ENCODE measurements at places on chromosomes 3 and 15.

- DNase-seq, result no peak
Observed at GRCh38 chr3:15535732-15536131, 14.2 kb upstream of the COLQ start.

- DNase-seq, result peak; percentile 90
Observed at GRCh38 chr3:14472471-14473351, 67.4 kb downstream of the GRIP2 start.

DNA sequence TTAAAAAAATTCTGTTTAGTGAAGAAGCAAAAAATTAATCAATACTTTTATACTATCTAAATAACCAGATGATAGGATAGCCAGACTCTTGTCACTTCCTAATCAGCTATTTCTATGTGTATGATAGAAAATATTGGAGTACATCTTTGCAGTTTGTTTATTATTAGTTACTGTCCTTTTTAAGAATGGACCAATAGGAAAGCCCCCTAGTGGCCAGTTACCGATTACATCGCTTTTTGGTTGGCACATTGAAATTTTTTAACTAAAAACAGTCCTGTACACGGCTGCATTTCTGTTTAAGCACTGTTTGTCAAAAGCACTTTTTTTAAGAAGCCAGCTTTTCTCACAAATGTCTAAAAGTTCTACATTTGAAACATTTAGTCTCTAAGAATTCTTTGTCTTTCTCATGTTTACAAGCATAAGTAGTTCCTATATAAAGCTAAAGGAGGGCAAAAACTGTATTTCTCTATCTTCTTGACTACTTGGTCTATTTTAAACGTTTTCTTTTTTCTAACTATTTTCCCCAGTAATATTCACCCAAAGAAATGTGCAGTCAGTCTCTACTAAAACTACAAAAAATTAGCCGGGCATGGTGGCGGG is 253.2 kb upstream of the LRTM1 start:
- DNase-seq, result peak; percentile 53

GRCh38 chr3:63576846-63577245 is 75.6 kb upstream of the SNTN start:
- DNase-seq, result no peak

GRCh38 chr15:58043192-58043903 is 22.2 kb downstream of the ALDH1A2 start:
- peak; percentile 29 for DNase-seq

DNA sequence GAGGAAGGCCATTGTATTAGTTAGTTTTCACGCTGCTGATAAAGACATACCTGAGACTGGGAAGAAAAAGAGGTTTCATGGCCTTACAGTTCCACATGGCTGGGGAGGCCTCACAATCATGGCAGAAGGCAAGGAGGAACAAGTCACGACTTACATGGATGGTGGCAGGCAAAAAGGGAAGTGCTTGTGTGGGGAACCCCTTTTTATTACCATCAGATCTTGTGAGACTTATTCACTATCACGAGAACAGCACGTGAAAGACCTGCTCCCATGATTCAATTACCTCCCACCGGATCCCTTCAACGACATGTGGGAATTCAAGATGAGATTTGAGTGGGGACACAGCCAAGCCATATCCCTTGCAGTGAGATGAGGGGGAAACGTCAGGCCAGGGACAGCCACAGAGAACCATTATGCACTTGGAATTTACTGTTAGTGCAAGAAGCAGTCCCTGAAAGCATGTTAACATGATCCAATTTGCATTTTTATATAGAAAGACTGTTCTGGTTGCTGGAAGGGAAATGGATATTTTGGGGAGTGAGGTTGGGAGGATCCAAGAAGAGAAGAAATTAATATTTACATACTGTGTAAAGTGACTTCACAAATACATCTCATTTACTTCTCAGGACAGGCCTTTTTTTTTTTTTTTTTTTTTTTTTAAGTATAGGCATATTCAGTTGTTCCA is 87.1 kb downstream of the ARNT2 start:
- DNase-seq, result no peak

DNA sequence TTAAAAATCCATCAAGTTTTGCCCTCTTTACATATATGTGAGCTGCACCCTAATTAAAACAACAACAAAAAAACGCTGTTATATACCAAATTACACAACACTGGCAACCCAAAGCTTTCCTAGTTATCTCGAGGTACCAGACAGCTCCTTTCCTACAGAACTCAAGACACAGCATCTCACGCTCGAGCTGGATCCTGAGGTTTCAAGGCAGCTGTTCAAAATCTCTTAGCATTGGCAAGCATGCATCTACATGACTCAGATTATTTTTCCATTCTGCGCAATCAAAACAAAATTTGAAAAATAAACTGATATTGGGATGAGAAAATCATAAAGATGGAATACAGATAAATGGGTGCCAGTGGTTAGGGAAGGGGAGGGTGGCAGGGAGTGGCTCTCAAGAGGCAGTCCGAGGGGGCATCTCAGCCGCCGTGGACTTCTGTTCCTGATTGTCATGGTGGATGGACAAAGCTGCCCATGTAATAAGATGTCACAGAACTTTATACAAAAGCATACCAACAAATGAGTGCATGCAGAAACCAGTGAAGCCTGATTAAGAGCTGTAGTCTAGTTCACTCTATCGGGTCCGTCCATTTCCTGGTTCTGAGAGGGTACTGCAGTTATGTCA is 91.5 kb downstream of the ADAMTS17 start:
- DNase-seq, result no peak

DNA sequence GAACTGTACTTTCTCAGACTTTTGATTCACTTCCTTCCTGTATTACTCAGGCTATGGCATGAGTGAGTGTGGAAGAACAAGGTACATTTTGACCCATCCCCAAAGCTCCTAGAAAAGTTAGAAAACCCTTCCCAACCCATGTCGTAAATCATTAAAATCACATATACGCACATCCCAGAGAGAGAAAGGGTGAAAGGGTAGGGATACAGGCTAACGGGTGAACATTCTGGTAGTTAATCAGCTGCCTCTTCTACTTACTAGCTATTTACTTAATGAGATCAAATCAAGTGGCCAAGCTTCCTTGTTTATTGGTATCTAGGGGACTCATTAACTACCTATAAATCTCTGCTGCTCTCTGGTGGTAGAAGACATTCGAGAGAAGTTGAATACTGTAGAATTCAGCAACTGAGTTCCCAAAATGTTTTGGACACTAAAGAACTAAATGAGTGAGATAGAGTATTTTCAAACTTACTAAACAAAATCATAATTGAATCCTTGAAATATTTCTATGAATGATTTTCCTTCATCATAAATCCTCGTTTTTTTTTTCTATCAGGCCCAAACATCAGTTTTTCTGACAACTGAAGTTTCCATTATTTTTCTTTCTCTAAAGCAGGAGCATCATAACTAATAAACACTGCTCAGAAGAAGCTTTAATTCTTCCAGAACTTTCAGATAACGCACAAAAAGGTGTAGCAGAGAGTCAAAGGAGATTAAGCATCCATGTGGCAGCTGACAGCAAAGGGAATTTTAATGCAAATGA is 124.2 kb downstream of the IMPG2 start:
- DNase-seq, result peak; percentile 77

DNA sequence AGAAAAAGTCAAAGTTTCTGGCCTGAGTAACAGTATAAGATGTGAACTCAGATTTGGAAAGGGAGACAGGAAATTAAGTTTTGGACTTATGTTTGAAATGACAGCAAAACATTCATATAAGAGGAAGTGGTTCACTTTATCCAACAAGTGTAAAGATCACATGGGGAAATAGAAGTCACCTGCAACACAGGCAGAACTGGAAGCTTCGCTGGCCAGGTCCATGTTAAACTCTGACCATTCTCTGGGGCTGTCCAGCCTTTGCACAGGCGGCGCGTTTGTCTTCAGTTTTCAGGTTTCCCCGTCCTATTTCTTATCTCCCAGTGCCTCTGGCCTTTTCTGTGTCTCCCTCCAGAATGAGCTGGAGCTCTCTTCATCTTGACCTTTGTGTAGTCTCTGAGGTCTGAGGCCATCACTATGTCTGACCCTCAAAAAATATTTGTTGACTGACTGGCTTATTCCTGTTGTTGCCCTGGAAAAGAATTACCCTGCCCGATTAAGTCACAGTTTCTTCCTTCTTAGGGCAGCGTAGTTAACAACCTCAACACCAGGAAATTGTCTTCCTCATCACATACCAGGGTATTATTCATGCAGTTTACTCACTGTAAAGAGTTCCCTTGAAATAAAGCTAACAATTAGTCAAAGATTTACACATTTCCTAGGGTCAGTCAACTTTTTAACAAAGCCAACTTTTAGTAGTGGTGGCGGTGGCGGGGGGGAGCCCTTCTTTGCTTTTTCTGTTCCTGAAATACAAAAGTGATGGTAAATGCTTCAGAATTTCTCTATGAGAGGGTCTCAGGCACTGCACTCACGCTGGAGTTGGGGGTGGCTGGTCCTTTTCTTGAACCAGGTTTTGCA is 959 bp upstream of the RASA2 start:
- peak; percentile 80 for DNase-seq

DNA sequence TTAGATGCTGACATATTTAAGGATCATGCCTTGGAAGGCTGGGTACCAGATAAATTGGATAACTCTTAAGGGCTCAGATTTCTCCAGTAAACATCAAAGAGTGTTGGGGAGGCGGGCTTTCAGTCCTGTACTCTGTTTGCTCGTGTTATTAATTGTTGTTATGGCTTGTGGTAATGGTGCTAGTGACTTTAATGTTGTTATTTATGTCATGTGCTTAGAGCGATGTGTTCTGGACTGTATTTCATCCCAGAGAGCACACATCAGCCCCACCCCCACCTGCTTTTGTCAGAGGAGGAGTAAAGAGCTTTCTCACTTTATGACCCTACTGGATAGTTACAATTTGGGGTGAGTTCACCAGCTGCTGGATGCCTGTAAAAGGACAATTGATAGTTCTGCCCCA is 386.3 kb downstream of the EPHB1 start:
- DNase-seq, result no peak

DNA sequence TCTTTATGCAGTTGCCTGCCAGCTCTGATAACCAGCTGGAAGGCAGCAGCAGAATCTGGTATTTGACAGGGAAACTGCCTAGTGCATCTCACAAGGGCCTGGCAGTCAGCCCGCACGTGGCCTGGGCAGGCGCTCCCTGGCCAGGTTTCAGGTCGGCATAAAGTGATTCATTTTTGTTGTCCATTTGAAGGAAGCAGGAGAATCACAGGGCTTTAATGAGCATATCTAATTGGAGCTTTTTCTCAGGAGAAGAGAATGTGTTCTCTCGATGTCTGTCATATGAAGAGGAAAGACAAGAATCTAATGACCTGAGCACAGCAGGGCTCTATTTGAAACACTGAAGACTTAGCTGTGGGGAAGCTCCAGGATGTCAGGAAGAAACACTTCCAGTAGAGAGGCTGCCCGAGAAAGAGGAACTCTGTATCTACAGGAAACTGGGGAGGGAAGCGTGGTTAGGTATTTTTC is 98.8 kb upstream of the MB21D2 start:
- peak; percentile 6 for DNase-seq

- DNase-seq, result no peak
Observed at GRCh38 chr15:33912326-33912725, 56.0 kb upstream of the CHRM5 start.

GRCh38 chr3:149021830-149022229 is 30.5 kb downstream of the GYG1 start:
- no peak for DNase-seq

DNA sequence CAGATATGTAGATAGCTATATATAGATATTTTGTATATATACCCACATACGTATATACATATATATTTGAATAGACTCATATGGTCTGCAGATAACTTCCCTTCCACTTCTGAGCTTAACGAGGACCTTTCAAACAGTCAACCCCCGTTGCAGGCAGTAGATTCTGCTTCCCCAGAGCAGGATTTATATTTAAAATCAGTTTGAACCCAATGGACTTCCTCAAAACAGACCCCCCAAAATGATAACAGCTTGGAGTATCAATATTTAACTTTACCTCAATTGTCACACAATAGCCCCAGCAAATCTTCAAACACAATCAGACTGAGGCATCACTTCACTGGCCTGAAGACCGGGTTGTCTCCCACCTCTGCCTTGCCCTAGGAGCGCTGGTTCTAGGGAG is 218.3 kb downstream of the MEIS2 start:
- DNase-seq, result no peak

DNA sequence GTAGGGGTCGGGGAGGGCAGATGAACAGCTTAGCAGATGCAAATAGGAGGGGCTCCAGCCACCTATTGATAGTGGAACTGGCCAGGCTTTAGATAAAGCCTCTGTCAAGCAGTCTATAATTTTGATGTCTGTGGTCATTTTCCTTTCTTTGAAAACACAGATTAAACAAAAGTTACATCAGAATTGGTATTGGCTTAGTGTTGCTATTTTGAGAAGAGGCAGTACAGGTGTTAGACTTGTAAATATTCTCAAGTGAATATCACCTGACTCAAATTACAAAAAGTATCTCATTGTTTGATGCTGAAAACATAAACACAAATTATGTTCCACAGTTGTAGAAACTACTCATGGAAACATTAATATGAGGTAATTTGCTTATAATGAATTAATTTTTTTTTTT is 18.1 kb downstream of the GHRL start:
- no peak for DNase-seq

GRCh38 chr3:169054471-169054870 is 609.0 kb downstream of the MECOM start:
- no peak for DNase-seq

DNA sequence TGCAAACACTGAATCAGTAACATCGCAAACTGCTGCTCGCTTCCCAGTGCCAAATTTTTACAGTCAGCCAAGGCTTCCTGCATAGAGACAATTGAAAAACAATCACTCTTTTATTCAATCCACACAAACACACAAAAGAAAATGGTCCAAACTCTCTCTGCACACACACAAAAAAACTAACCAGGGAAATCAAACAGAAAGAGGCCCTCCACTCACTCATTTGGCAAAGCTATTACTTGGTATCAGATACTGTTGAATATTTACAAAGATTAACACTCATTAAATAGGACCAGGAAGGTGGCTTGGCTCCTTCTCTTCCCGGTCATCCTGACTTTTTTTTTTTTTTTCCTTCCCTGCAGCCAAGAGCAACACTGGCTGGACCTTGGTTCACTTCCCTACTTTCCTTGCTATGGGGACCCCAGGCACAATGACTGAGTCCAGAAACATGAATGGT is 62.4 kb upstream of the SPATA12 start:
- DNase-seq, result no peak

DNA sequence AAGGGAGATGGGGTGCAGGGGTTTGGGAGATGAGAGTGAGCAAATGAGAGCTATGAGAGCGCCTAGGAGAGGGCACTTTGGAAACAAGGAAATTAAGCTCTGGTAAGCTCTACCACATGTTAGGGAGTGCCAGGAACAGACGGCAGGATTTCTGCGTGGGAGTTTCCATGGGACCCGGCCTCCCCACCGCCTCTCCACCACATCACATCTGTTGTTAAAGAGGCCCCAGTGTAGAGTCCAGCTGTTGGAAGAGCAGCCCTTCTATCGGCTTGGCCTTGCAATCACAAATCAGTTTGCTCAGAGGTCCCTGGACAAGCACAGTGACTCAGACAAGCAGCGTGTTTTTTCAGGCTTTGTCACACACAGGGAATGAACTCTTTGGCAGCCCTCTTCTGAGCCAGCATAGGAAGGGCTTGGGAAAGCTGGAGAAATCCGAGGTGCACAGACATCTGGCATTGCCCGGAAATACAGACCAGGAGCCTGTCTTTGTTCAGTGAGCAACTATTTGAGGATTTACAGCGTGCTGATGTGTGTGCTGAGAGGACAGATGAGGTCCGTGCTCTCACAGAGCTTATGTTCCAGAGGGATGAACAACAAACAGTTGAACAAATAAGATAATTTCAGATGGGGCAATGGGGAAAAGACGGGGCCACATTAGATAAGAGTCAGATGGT is 370.6 kb upstream of the PROK2 start:
- peak; percentile 99 for DNase-seq
